ENCODE measurements at places on chromosomes 2 and 18.
A peak's percentile ranks its signal among the peaks of the same experiment; 100 is the strongest.

DNA sequence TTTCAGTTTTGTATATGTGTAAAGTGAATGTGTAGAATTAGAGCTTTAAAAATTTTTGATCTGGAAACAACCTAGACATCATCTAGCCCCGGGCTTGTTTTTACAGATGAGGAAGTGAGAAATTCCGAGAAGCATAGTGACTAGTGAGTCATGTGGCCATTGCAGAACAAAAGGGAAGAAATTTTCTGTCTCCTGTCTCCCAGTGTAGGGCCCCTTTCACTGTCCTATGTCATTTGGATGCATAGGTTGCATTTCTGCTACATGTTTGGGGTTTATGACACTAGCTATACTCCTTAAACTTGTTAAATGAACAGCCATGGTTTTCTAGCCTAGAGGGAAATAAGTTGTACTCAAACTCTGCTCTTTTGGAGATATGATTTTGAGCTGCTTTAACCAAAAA, 84.6 kb downstream of the PLCL1 start:
- peak; percentile 89 for DNase-seq

DNA sequence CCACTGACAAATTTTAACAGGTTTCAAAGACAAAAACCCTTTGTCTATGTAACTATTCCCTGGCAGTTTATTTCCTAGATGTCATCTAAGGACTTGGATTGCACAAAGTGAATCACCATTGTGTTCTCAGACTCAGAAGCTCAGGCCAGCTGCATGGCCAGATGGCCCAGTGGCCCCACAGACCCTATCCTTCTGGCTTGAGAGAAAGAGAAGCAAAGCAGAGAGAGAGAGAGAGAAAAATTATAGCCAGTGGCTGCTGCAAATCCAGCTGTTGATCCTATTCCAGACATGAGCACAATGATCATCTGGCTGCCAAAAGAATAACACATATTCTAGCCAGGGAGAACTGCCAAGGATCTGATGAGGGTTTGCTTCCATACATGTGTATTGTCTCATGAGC, 25.8 kb downstream of the CTLA4 start:
- DNase-seq: no peak

DNA sequence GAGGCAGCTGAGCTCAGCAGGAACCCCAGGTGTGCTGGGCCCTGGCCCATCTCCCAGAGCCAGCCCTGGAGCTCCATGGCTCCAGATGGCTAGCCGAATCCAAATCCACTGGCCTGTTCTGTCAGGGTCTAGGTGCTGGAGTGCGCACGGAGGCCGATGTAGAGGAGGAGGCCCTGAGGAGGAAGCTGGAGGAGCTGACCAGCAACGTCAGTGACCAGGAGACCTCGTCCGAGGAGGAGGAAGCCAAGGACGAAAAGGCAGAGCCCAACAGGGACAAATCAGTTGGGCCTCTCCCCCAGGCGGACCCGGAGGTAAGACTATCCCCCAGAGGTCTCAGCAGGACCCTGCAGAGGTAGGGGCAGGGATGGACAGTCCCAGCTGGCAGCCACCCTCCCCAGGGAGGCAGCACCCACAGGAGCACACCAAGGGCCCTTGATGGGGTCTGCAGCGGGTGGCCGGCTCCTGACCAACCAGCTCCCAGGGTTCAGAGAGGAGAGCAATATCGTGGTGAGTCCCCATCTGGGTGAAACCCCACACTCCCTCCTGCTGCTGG, 26.1 kb upstream of the PRLH start:
- DNase-seq: no peak

- DNase-seq: no peak
Observed at GRCh38 chr2:215207041-215207440, 68.6 kb upstream of the ABCA12 start.

GRCh38 chr2:63850649-63851048, 9.0 kb downstream of the UGP2 start:
- DNase-seq: no peak

GRCh38 chr18:23484561-23485182, 18.6 kb upstream of the RMC1 start:
- no peak for DNase-seq

DNA sequence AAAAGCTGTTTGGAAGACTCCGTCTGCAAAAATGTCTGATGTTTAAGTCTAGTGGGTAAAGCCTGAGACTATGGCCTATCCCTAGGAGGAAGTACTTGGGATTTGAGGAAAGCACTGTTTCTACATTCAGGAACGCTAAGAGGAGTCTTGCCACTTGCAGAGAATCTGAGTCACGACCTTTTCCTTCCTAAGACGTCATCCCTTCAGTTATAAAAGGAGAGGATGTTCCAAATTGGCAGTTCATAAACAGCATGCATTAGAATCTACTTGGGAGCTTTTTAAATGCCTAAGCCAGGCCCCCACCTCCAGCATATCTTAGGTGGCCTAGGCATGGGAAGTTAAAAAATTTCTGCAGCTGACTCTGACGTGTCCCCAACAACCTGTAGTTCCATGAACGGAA, 125.9 kb downstream of the TTC32 start:
- no peak for DNase-seq

GRCh38 chr2:112547333-112547732, 5.1 kb downstream of the POLR1B start:
- DNase-seq: peak; percentile 52

- DNase-seq: no peak
Observed at GRCh38 chr2:158724803-158725381, 70.2 kb upstream of the DAPL1 start.

- DNase-seq: no peak
Observed at GRCh38 chr2:74383254-74383653, 3.1 kb upstream of the DCTN1 start.

- DNase-seq: no peak
Observed at GRCh38 chr2:216863946-216864345, 4.1 kb upstream of the TNP1 start.

DNA sequence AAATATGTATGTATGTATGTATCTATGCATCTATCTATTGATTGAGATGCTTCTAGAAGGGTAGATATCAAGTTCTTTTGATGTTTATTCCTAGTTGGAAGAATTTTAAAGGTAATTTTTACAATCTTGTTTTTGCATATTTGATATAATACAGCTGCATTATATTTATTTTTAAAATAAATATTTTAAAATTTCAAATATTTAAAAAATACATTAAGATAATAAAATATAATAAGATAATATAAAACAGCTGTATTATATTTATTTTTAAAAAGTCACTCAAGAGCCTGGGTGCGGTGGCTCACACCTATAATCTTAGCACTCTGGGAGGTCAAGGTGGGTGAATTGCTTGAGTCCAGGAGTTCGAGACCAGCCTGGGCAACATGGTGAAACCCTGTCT, 92.5 kb downstream of the LIPG start:
- DNase-seq: no peak

- peak; percentile 56 for DNase-seq
Observed at GRCh38 chr2:191012845-191013681, 908 bp downstream of the STAT1 start.

DNA sequence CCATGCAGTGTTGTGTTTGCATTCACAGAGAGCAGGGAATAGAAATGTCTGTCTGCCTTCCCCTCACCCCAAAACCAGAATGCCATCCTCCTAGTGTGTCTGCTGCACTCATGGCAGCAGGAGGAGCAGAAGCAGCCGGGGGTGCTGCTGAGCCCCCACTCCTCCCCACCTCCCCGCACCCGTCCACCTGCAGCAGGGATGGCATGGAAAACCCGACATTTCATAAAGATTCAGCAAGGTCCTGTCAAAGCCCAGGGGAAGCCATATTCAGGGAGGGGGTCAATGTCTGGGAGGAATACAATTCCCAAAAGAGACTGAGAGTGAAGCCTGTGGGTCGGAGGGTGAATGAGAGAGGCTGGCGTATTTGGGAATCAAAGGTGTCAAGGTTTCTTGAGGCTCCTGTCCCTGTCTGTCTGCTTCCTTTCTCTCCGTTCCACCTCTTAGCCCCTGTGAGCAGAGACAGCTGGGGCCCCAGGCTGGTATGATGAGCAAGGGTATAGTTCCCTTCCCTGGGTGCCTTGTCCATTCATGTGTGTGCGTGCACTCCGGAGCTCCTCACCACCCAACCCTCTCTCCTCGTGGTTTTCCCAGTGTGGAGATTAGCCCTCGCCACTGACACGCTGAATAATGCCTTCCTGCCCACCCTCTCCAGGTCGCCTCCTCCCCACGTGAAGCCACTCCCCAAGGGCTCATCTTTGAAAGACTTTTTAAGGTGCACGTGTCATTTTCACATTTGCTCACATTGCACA, 133.5 kb upstream of the ZNF236 start:
- DNase-seq: peak; percentile 24

- no peak for DNase-seq
Observed at GRCh38 chr2:6932828-6933227, 15.6 kb downstream of the RNF144A start.

DNA sequence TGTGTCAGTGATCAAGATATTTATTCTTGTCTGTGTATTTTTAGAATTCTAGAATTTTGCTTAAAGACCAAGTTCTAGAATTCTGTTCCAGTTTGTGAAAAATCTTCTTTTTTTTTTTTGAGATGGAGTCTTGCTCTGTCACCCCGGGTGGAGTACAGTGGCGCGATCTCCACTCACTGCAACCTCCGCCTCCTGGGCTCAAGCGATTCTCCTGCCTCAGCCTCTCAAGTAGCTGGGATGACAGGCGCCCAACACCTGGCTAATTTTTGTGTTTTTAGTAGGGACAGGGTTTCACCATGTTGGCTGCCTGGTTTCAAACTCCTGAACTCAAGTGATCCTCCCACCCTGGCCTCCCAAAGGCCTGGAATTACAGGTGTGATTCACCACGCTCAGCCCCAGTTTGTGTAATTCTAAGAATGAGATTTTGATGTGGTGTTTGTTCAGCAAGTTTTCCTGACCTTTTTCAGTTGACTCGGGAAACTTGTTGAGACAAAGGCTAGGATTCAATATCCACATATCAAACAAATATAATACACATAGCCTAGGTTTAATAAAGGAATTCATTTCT, 3.6 kb downstream of the EIF5B start:
- DNase-seq: no peak

DNA sequence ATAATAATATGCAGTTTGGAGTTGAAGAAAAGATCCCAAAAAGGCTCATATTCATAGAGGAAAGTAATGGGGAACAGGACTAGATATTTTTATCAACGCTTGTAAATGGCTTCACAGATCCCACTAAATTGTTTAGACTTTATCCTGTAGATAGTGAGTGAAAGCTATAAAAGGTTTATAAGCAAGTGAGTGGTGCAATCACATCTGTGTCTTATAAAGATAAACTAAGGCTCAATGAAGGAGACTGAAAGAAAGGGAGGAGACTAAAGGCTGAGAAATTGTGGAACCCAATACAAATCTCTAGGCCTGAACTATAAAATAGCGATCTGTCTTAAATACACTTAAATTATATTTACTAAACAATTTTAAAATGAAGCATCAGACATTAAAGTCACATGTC, 7.7 kb downstream of the SP3 start:
- no peak for DNase-seq

DNA sequence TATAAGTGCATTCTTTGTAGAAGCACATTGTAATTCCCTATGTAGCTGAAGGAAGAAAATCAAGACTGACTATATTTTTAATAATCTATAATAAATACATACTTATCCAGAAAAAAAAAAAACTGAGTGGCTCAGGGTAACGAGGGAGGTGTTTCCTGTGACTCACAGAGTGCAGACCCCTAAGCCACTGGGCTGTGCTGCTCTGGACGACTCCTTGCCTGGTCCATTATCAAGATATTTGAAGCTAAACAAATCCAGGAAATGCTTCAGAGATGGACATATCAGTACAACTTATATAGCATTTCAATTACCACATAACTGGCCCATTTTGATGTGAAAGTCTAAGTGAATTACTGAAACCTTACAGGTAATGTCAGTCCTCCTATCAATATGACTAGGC, 80.6 kb downstream of the PIGN start:
- no peak for DNase-seq

DNA sequence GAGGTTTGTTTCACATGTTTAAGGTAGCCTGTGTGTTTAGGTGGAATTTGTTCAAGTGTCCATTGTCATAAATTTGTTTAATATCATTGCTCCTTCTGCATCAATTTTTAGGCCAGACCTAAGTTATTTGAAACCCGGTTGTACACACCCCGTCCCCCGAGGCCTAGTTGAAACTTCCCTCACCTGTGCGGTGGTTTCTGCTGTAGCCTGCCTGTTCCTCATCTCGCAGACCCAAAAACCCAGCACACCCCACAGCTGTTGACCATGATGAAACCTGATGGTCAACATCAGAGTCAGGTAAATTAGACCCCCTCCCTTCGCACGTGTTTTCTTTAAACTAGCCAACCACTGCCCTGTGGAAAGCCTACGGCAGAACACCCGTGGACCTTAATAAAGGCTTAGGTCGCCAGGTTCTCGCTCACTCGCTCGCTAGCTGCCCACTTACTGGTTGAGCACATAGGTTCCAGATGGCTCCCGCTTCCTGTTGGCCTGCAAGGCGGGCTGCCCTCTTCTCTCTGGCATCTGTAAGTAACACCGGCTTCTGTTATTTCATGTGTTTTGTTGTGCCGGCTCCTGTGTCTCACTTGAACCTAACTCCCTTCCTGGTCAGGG, 64.4 kb downstream of the EML6 start:
- DNase-seq: no peak

- no peak for DNase-seq
Observed at GRCh38 chr2:191298306-191298705, 53.1 kb downstream of the MYO1B start.

DNA sequence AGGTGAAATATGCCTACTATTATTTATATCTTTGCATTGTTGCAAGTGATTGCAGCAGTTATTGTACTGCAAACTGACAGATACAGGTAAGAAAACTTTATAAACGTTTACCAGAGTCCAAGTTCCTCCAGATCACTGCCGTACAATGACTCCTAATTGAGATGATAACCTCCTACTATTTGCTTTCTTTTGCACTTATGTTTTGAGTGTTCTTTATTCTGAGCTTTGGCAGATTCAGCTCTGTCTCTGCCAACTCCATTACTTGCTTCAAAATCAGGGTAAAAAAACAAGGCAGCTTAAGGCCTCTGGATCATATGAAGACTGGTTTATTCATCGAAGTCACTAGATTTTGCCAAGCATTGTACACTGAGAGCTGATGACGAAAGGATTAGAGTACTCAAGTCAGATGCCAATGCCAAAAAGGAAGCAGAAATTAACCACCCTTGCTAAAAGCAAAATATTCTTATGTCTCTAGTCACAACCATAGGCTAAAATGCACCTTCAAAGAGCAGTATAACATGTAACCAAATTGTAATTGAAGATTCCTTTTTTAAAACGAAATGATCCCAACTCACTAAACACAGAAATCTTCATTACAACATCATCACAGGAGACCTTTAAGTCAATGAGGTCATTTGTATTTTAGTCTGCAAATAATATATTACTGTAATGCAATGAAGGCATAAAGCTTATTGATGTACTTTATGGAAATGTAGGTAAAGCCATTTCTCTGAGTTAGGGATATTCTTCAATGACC, 10.5 kb upstream of the IKZF2 start:
- DNase-seq: no peak

- no peak for DNase-seq
Observed at GRCh38 chr2:121505986-121506586, 24.6 kb upstream of the RNU4ATAC start.
